NCI-H1436 treated with DMSO at 0.1 percent for 48 hours (cell line): ENCODE measurements at places on chromosomes 1 and 21.

DNA sequence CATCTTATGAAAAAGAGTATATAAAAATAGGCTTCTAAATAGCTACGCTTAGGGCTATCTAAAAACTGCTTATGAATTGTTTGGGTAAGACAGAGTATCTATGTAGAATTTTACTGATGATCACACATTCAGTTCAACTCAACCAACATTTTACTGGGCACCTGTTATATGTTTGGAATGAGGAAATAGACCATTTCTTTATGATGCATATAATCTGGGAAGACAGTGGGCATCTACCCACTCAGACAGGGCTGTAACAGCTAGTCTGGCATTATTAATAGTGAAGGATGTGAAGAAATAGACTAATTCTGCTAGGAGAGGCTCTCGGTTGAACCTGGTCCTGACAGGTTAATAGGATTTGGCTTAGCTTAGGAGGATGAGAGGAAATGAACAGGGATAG lies 56.9 kb downstream of the TIAM1 start:
- no peak for DNase-seq

GRCh38 chr21:29299046-29299915 lies 559 bp downstream of the BACH1 start:
- DNase-seq = no peak

GRCh38 chr1:182087304-182087703 lies 25.8 kb upstream of the ZNF648 start:
- no peak for DNase-seq

DNA sequence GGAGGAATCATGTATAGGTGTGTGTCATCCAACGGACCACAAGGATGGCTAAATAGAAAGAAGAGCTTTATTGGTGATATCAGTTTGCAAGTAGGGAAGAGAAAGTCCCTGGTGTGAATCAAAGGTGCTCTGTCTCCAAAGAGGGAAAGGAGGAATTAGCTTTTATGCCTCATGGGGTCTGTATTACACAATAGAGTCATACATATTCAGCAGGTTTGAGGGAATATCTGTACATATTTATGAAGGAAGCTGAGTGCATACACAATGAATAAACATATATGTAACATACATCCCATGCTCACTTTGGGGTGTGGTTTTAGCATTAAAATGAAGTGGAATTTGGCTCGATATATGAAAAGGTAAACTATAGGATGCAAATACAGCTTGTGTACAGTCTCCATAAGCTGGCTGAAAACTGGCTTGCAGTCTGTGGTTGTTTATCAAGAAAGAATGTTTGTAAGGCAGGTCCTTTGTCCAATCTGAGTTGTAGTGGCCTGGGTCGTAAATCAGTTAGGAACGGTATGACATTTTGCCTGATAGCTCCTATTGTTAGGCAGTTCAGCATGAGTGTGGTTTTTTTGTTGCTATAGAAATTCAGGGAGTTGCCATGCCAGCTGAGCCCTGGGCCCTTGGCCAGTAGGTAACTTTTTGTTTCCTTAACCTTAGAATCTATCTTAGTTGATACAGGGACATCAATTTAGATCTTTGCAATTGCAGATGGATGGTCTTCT lies 198.0 kb upstream of the ZP4 start:
- DNase-seq = peak; percentile 50

- no peak for DNase-seq
Observed at GRCh38 chr1:92536980-92537884, 50.5 kb upstream of the GFI1 start.

GRCh38 chr1:162138112-162138511 lies 68.6 kb downstream of the NOS1AP start:
- DNase-seq = no peak

- no peak for DNase-seq
Observed at GRCh38 chr1:58942759-58943191, 158.9 kb upstream of the JUN start.
